ENCODE measurements at places on chromosomes 7 and 10.

DNA sequence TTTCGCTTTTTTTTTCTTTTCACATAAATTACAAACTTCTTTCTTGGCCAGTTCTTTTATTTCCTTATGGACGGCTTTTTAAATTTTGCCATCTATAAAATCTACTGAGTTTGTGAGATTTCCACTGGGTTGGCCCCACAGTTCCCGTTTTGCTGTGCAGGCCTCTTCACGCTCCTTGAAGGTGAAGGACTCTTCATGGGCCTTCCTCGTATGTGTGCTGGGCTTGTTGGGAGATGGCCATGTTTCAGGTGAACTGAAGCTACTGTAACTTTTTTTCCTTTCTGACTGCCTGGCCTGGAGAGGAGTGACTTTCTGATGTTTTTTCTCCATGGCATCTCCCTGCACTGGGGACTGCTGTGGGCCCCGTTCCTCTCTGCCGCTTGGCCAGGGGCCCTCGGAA, 262.4 kb downstream of the COBL start:
- DNase-seq: no peak

GRCh38 chr7:19369182-19369581, 224.0 kb upstream of the FERD3L start:
- DNase-seq: no peak

DNA sequence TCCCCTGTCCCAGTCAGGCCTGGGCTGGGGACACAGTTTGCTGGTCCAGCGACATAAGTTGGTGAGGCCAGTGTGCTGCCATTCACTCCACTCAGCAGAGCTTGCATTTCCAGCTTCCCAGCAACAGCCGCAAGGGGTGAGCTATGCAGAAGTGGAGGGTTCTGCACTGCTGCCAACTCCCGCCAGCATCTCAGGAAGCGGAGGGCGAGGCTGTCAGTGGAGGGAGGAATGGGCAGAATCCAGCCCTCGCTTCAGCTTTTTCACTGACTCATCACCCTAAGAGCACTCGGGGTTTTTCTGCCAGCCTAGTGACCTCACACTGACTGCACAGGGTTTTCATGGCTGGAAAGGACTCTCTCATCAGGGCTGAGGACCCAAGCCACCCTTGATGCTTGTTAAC, 625.1 kb upstream of the MKI67 start:
- no peak for DNase-seq

GRCh38 chr7:84914598-84914997, 272.3 kb downstream of the SEMA3D start:
- DNase-seq: peak; percentile 39

DNA sequence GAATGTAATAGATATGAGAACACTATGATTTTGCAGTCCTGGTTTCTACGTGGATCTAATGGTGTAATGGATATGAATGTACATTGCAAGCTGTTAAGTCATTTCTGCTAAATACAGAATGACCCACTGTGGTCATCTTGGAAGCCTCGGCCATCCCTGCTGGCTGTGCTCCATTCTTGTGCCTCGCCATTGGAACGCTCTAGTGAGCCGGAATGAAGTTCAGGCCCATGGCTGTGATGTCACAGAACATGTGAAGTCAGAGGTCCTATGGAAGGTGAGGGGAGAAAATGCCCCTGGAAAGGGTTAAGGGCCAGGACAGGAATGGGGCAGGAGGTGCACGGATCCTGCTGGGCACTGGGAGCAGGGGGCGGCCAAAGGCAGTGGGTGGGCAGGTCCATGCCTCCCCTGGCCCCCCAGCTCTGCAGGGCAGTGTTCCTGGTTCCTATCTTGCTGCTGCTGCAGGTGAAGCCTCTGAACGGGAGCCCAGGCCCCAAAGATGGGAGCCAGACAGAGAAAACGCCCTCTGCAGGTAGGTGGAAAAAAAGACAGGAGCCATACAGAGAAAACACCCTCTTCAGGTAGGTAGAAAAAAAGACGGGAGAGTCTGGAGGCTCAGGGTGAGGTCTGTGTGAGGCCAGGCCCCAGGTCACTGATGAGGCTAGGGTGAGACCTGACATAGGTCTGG, at the start of gene LLCFC1:
LLCFC1 (plus strand) TSS at position 259 of the 685 bp plus-strand sequence; CDS start at position 397, 138 bp downstream.
- DNase-seq: peak; percentile 15

- no peak for DNase-seq
Measured at GRCh38 chr7:42192851-42193461, 44.1 kb downstream of the GLI3 start.

- DNase-seq: peak; percentile 57
Measured at GRCh38 chr10:97025613-97026242, 160.0 kb downstream of the SLIT1 start.

DNA sequence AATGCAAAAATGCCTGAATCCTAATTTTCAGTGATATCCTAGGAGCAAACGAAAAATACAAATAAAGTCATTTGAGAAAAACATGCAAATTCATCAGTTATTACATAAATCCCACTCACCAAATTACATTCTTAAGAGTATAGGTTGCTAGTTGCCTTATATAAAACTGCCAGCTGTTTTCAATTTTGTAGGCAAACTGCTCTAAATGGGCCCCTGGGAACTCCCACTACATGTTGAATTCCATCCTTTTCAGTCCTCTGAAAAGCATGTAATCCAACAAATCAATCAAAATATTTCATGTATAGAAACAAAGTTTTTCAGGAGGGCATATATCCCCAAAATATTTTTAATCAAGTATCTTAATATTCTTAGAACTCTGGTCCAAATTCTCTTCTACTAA, 2.1 kb upstream of the JMJD1C start:
- no peak for DNase-seq

- DNase-seq: no peak
Measured at GRCh38 chr7:7639421-7639820, 1.1 kb upstream of the UMAD1 start.

DNA sequence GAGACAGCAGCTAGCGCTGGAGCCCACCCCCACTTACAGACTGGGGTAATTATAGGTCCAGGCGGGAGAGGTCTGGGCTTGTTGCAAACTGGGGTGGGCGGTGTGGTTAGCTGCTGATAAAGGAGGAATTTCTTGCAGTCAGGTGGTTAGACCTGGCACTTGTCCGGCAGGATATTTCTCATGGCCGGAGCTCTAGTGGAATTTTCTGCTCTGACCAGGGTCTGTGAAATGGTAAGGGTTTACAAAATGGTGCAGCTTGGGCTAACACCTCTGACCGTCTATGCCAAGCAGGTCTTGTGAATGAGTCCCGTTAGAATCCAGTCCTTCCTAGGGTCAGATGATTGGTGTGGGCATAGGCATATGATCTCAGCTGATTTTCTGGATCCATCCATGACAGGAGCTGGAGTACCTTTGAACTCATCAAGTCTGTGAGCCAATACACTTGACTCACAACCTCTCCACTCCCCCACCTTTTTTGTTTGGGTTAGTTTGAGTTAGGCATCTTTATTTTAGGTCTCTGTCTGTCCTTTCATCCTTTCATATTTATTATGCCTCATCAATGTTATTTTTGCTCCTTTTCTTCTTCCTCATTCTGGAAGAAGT, 213.4 kb downstream of the SUGCT start:
- DNase-seq: no peak

Data from NCI-H82 (cell line).